ENCODE measurements at places on chromosomes 3 and 15. TPM values are rescaled to one million over a fixed set of nuclear protein-coding genes. Genes with fewer than 3 reads are reported as not detected.

The RPUSD2 gene
- polyA plus RNA-seq: 15.0 TPM

The CCDC39 gene
- 4.9 TPM for polyA plus RNA-seq

The TNFAIP8L3 gene
- polyA plus RNA-seq: 1.9 TPM

The TMOD2 gene
- 4.3 TPM for polyA plus RNA-seq

The RTP3 gene
- not detected for polyA plus RNA-seq

The RTP4 gene
- 0.37 TPM for polyA plus RNA-seq

The CELF6 gene
- polyA plus RNA-seq: 3.5 TPM

The GPR27 gene
- 8.2 TPM for polyA plus RNA-seq

The SNX33 gene
- 22.3 TPM for polyA plus RNA-seq

The GPR160 gene
- 31.0 TPM for polyA plus RNA-seq

The C3orf85 gene
- 18.6 TPM for polyA plus RNA-seq

The REC114 gene
- not detected for polyA plus RNA-seq

The TJP1 gene
- 174 TPM for polyA plus RNA-seq

The TRH gene
- 0.47 TPM for polyA plus RNA-seq

The TBL1XR1 gene
- polyA plus RNA-seq: 118 TPM

The PLD1 gene
- polyA plus RNA-seq: 15.0 TPM

The FES gene
- 17.3 TPM for polyA plus RNA-seq

The ZBBX gene
- 5.4 TPM for polyA plus RNA-seq
